ENCODE measurements at places on chromosomes 16 and 17.

DNA sequence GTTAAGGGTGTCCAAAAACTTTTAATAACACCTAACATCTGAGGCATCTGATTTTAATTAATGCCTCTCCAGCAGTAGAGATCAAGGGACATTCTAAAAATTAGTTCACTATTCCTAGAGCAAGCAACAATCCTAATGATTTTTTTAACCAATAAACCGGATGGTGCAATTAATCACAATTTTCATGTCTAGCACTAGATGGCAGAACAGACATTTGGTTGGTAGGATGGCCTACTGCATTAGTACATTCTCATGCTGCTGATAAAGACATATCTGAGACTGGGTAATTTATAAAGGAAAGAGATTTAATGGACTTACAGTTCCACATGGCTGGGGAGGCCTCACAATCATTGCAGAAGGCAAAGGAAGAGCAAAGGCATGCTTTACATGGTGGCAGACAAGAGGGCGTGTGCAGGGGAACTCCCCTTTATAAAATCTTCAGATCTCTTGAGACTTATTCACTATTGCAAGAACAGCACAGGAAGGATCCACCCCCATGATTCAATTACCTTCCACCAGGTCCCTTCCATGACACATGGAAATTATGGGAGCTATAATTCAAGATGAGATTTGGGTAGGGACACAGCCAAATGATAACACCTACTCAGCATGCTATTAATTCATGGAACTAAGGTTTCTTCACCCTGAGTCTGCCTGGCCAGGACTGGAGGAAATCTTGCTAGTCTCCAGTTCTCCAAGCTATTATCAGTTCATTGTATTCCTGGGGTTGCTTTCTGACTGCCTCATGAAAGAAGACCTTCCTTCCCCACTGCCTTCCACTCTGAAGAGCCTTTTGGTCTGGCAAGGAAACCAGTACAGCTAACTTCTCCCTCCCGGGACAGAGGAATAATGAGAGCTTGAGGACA lies 24.8 kb downstream of the HS3ST3A1 start:
- DNase-seq, result no peak

- no peak for DNase-seq
These were observed 58.7 kb downstream of the CMC2 start for GRCh38 chr16:80947708-80948625.

DNA sequence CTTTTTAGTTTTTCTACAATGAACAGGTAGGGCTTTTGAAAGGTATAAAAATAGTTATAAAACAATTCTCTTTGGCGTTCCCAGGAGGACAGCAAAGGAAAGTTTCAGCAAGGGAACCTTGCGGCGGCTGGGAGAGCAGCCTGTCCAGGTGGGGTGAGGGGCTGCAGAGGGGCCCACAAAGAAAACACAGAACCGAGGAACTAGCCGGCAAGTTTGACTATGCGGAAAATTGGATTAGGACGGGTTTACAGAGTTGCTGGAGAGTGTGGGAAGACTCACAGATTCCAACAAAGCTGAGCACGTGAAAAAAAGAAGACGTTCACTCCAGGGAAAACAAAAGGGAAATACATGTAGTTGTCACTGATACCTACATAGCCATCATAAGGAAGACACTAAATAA lies 40.2 kb upstream of the METTL16 start:
- no peak for DNase-seq

DNA sequence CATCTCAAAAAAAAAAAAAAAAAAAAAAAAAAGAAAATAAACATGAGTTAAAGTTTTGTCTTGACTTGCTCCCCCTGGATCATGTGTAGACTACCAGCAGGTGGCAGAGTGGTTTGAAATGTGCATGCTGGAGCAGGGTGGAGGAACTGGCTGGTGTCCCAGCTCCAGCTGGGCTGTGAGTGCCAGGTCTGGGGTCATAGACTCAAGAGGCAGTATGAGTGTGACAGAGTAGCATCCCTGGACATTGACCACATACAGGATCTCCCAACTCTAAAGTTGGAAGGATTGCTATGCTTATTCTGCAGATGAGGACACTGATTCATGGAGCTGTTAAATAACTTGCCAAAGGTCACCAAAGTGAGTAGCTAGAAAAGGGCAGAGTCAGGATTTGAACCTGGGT lies 198.0 kb upstream of the MPHOSPH6 start:
- peak; percentile 0 for DNase-seq

- DNase-seq, result no peak
These were observed 22.7 kb downstream of the GINS3 start for GRCh38 chr16:58415003-58415402.

- DNase-seq, result no peak
These were observed 969.7 kb downstream of the CDH11 start for GRCh38 chr16:64151990-64152767.

Measured in T-helper 9 cell (primary cell).